SK-N-SH treated with all-trans-retinoic acid at 6 μM for 48 hours (cell line): ENCODE measurements at places on chromosomes 12 and 14.

GRCh38 chr14:92198804-92199203 lies 77.0 kb downstream of the CPSF2 start:
- ATAC-seq, result no peak

DNA sequence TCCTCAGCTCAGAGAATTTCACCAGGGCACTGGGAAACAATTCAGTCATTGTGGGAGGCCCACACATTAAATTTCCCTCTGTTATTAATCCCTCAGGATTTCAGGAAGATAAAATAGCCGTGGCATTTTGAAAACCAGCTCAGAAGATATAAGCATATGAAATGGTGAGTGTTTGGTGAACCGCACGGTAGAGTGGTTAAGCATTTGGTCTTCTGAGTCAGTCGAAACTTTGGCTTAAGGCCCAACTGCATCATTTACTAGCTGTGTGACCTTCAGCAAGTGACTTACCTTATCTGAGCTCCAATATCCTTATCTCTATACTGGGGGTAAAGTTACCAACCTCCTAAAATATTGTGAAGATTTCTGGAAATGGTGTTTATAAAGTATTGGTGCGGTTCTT lies 5.2 kb upstream of the VRK1 start:
- no peak for ATAC-seq

DNA sequence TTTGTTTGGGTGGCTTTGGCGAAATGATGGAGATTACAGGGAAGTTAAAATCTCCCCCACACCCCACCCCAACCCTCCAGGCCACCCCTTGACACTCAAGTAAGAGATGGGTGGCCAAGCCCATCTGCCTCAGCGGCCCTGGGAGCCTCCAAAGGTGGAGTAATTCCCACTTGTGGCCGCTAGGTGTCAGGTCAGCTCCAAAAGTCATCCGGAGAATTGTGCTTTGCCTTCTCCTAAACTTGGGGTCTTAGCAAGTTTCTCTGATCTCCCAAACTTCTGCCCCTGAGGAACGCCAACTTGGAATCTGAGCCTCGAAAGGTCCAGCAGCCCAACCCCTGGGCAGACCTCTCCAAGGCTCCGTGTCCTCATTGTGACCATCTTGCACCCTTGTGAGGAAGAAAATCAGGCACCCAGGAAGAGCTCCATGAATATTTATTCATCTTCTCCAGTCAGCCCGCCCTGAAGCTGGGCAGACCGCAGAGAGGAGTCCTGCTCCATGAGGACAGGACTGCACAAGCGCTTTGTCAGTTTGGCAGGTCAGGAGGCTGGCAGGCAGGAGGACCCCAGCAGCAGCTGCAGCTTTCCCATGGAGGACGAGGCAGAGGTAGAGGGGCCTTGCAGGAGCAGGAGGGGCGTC lies 46.7 kb downstream of the LRRC74A start:
- ATAC-seq, result peak; percentile 71

DNA sequence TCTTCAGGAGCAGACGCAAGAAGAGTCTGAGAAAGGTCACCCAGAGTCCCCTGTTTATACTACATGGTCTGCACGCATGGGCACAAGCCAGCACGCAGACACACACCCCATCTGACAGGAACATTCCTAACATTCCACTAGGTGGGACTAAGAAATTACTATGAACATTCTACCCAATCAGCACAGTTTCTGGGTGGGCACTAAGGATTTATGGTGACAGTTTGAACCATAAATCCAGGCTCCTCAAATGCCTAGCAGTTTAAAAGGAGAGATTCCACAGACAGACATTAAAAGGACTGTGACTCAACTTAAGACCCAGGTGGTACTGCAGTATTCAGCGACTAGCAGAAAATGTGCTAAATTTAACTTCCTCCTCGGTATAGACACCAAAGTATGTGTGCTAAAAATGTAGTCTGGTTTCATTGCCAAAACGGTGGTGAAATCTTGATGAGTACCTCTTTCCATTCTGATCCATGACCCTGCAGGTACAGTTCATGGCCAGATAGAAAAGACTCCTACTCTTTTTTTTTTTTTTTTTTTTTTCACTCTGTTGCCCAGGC lies 16.2 kb downstream of the ABHD4 start:
- peak; percentile 94 for ATAC-seq

- ATAC-seq, result no peak
These were observed 268.1 kb upstream of the RMST start for GRCh38 chr12:97194546-97194945.

DNA sequence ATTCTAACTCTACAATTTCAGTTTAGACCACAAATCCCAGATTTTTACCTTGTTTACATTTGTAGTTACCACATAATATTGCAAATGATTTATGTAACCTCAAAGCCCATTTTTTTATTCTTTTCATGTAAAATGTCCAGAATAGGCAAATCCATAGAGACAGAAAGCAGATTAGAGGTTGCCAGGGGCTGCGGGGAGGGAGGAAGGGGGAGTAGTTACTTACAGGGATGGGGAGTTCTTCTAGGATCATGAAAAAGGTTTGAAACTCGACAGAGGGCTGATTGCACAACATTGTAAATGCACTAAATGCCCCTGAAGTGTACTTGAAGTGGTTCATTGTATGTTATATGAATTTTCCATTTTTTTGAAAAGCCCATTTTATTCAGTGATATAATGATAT lies 66.5 kb downstream of the PPP2R5C start:
- no peak for ATAC-seq

DNA sequence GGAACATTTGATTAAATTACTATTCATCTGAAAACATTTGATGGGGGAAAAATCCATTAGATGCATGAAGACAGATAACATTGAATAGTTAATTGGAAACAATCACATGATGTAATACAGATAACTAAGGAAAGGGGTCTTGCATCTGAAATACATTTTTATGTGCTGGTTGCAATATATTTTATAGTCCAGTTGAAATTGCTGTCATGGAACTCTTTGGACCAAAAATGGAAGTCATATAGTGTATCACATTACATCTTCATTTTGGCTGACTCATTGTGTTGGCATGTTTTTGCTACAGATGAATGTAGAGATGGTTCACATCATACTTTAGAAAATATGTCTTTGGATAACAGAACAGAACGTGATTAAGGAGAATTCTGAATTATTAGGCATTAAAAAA lies 43.0 kb upstream of the GNPNAT1 start:
- peak; percentile 81 for ATAC-seq

GRCh38 chr12:121214855-121215745 lies 5.2 kb downstream of the P2RX4 start:
- ATAC-seq, result peak; percentile 67
